ENCODE measurements at places on chromosomes 6 and 20. TPM values are rescaled to one million over a fixed set of nuclear protein-coding genes. Genes with fewer than 3 reads are reported as not detected.

The TULP1 gene
- total RNA-seq: not detected

The TNFRSF6B gene
- 12.3 TPM for total RNA-seq

The BACH2 gene
- total RNA-seq: 7.5 TPM

The LPA gene
- not detected for total RNA-seq

DNA sequence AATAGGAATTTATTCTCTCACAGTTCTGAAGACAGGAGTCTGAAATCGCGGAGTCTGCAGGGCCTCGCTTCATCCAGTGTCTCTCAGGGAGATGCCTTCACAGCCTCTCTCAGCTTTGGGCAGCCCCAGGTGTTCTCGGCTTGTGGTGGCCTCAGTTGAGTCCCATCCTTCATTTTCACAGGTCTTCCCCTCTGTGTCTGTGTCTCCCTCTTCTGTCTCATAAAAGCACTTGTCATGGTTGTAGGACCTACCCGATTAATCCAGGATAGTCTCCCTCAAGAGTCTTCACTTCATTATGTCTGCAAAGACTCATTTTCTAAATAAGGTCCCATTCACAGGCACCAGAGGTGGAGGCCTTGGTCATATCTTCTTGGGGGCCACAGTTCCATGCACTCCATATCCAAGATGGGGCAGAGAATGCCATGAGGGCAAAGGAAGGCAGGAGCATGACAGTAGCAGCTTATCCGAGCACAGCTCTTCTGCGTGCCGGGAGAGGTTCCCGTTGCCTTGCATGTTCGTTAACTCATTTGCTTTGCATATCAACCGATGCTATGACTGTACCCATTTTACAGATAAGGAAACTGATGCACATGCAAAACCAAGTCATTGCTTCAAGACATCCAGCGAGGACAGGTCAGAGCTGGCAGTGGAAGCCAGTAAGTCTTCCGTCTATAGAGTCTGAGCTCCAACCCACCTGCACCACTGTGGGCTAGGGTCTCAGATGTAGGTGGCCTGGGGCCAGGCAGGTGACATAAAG lies 363.8 kb upstream of the SULF2 start:
- no peak overlapping the region for H3K4me3 ChIP-seq
- H3K4me1 ChIP-seq: no peaks in the 10 kb centered on the region
- peaks cover 32% of the 10 kb centered on the region for H3K27me3 ChIP-seq

GRCh38 chr6:64817525-64817924 lies 889.5 kb downstream of the EYS start:
- no peak overlapping the region for H3K27ac ChIP-seq
- no peak for DNase-seq
- no peak overlapping the region for H3K4me3 ChIP-seq
- H3K27me3 ChIP-seq: no peaks in the 10 kb centered on the region
- H3K36me3 ChIP-seq: no peaks in the 10 kb centered on the region
- H3K4me1 ChIP-seq: peaks cover 5% of the 10 kb centered on the region

DNA sequence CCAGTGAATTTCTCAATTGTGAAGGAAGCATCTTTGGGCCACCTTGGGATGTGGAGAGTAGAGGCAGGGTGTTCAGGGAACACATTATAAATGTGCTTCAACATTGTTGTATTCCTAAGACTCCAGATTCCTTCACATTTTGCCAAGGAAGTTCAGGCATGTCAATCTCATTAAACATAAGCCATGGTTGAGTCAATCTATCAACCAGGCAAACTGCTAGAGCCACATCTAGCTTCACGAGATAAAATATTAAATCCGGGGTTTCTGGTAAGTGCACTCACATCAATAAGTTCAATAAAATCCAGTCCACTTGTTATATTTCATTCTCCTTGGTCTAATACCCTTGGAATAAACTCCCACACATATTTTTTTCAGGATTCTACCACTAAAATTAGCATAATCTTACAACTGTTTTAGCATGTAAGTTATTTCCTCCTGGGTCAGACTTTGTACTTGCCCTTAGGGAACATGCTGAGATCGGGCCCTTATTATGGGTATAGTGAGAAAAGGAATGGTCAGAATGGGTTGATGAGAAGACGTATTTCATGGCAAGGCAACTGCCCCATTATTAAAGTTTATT lies 93.6 kb downstream of the ADTRP start:
- peak overlapping the region; percentile 74 for H3K27ac ChIP-seq
- no peak overlapping the region for H3K4me3 ChIP-seq
- H3K36me3 ChIP-seq: no peaks in the 10 kb centered on the region
- no peaks in the 10 kb centered on the region for H3K27me3 ChIP-seq

GRCh38 chr20:21353236-21353635 lies 44.1 kb downstream of the NKX2-4 start:
- H3K36me3 ChIP-seq: peaks cover 49% of the 10 kb centered on the region
- DNase-seq: no peak
- H3K27ac ChIP-seq: no peak overlapping the region
- H3K27me3 ChIP-seq: no peaks in the 10 kb centered on the region

DNA sequence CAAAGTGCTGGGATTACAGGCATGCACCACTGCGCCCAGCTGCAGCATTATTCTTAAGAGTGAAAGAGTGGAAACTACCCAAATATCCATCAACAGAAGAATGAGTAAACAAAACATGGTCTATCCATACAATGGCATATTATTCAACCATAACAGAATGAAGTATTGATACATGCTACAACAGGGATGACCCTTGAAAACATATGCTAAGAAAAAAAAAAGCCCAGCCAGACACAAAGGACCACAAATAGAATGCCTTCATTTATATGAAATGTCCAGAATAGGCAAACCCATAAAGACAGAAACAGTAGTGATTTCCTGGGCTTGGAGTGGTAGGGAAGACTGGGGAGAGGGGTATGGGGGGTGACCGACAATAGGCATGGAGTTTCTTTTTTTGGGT lies 7.1 kb downstream of the TUBB2B start:
- DNase-seq: no peak

DNA sequence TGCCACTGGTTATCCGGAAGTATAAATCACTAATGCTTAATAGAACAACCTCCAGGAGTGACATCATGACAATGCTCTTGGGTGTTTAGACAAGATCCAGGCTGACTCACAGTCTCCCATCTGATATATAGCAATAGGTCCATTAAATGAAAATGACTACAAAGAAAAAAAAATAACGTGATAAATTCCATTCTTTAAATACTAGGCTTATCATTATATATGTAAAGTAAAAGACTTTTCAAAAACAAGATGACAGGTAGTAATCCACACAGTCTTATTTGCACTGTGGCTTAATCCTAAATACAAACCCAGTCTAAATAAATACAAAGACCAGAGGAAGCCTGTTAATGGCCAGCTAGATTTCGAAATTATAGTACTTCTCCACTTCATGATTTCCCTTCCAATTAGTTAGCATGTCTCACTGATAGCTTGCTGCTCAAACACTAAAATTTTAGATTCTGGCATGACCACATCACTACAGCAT lies 149.1 kb upstream of the BEND3 start:
- no peak overlapping the region for H3K4me3 ChIP-seq
- peak overlapping the region; percentile 7 for H3K27ac ChIP-seq
- no peaks in the 10 kb centered on the region for H3K27me3 ChIP-seq
- peaks cover 4% of the 10 kb centered on the region for H3K36me3 ChIP-seq

- H3K27me3 ChIP-seq: no peaks in the 10 kb centered on the region
- peaks cover 89% of the 10 kb centered on the region for H3K36me3 ChIP-seq
- peak overlapping the region; percentile 43 for H3K4me3 ChIP-seq
- DNase-seq: peak; percentile 84
- peak overlapping the region; percentile 80 for H3K27ac ChIP-seq
Observed at GRCh38 chr20:63206878-63207277, 9.1 kb downstream of the YTHDF1 start.

DNA sequence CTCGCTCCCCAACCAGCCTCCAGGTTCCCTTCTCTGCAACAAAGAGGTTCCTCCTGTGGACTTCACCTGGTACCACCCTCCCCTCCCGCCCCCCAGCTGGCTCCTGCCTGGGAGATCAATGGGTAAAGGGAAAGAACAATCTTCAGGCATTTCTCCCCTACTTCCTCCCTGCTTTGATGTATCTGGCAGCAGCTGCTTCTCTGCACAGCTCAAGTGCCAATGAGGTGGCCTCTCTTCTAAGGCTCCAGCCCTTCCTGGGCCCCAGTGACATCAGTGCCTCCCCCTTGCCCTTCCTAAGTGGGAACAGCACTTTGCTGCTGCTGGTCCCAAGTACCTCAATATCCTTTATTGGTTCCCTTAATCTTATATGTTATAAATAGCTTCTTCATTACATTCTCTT lies 23.5 kb downstream of the MOCS1 start:
- no peak for DNase-seq
- no peak overlapping the region for H3K4me3 ChIP-seq
- no peak overlapping the region for H3K27ac ChIP-seq
- H3K36me3 ChIP-seq: peaks cover 5% of the 10 kb centered on the region
- no peaks in the 10 kb centered on the region for H3K27me3 ChIP-seq
- no peaks in the 10 kb centered on the region for H3K4me1 ChIP-seq

- no peak for DNase-seq
- no peak overlapping the region for H3K4me3 ChIP-seq
- no peak overlapping the region for H3K27ac ChIP-seq
- H3K36me3 ChIP-seq: no peaks in the 10 kb centered on the region
Observed at GRCh38 chr6:128676456-128676855, 156.1 kb upstream of the PTPRK start.

DNA sequence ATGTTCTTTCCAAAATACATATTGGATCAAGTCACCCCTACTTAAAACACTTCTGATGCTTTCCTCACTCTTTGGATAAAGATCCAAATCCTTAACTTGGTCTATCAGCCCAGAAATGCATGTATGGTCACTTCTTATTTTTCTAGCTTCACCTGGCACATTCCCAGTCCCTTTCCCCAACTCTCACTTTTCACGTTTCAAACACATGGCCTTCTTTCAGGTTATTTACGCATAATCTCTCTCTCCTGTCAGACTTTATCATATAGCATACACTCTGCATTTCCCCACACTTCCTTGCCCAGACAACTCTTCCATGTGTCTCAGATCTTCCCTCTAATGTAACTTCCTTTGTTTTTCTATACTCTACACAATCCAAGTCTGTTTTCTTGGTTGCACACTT lies 12.8 kb downstream of the PHIP start:
- H3K27ac ChIP-seq: no peak overlapping the region
- peaks cover 18% of the 10 kb centered on the region for H3K36me3 ChIP-seq
- DNase-seq: no peak
- H3K27me3 ChIP-seq: no peaks in the 10 kb centered on the region

GRCh38 chr20:16415071-16416053 lies 157.9 kb downstream of the KIF16B start:
- H3K27me3 ChIP-seq: no peaks in the 10 kb centered on the region
- H3K4me1 ChIP-seq: peaks cover 8% of the 10 kb centered on the region
- H3K27ac ChIP-seq: no peak overlapping the region
- DNase-seq: no peak
- no peaks in the 10 kb centered on the region for H3K36me3 ChIP-seq
- H3K4me3 ChIP-seq: no peak overlapping the region

DNA sequence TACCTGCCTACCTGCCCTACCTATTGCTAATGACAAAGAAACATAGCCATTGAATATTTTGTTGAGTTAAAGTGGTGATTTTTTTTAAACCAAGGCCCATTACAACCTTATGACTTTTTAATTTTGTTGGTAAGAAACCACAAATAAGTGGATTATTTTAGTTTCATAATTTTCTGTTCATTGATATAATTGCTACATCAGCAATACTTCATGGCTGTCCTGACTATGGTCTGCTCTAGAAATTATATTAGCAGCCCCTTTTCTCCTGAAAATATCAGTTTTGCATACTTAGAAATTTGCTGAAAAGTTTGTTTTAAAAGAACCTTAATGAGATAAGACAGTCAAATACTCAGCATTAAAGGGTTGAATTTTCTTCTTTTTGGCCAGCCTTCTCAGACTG lies 106.5 kb downstream of the HIVEP1 start:
- DNase-seq: no peak
- no peak overlapping the region for H3K4me3 ChIP-seq
- H3K36me3 ChIP-seq: peaks cover 11% of the 10 kb centered on the region

- H3K4me1 ChIP-seq: peaks cover 16% of the 10 kb centered on the region
- DNase-seq: no peak
- H3K27me3 ChIP-seq: no peaks in the 10 kb centered on the region
- peak overlapping the region; percentile 54 for H3K27ac ChIP-seq
Observed at GRCh38 chr20:20731000-20731944, 18.8 kb upstream of the RALGAPA2 start.

- H3K27me3 ChIP-seq: peaks cover 91% of the 10 kb centered on the region
- no peak overlapping the region for H3K4me3 ChIP-seq
- no peak for DNase-seq
- H3K4me1 ChIP-seq: no peaks in the 10 kb centered on the region
- H3K27ac ChIP-seq: no peak overlapping the region
- H3K36me3 ChIP-seq: no peaks in the 10 kb centered on the region
Observed at GRCh38 chr6:123338394-123338793, 298.4 kb downstream of the TRDN start.

DNA sequence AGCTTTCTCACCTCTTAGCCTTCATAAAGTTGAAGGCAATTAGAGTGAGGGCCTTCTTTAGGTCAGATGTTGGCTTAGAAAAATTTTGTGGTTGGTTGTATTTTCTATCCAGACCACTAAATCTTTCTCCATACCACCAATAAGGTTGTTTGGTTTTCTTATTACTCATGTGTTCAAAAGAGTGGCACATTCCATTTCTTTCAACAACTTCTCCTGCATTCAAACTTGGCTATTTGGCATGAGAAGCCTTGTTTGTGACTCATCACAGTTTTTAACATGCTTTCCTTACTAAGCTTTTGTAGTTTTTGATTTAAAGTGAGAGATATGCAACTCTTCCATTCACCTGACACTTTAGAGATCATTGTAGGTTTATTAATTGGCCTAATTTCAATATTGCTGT lies 949.6 kb downstream of the TBC1D32 start:
- peak; percentile 4 for DNase-seq
- H3K4me3 ChIP-seq: no peak overlapping the region
- no peak overlapping the region for H3K27ac ChIP-seq
- no peaks in the 10 kb centered on the region for H3K4me1 ChIP-seq
- H3K27me3 ChIP-seq: peaks cover 9% of the 10 kb centered on the region

GRCh38 chr6:20680697-20681165 lies 146.5 kb downstream of the CDKAL1 start:
- no peak overlapping the region for H3K4me3 ChIP-seq
- H3K4me1 ChIP-seq: no peaks in the 10 kb centered on the region
- H3K36me3 ChIP-seq: peaks cover 6% of the 10 kb centered on the region

GRCh38 chr6:14306151-14306906 lies 188.8 kb downstream of the CD83 start:
- H3K27ac ChIP-seq: no peak overlapping the region
- H3K27me3 ChIP-seq: no peaks in the 10 kb centered on the region
- H3K4me1 ChIP-seq: peaks cover 9% of the 10 kb centered on the region
- H3K36me3 ChIP-seq: no peaks in the 10 kb centered on the region
